CD4-positive, alpha-beta T cell treated with Interleukin-1 beta for 1 hour (primary cell): ENCODE measurements at places on chromosomes 6 and 20.
A peak's percentile ranks its signal among the peaks of the same experiment; 100 is the strongest.

DNA sequence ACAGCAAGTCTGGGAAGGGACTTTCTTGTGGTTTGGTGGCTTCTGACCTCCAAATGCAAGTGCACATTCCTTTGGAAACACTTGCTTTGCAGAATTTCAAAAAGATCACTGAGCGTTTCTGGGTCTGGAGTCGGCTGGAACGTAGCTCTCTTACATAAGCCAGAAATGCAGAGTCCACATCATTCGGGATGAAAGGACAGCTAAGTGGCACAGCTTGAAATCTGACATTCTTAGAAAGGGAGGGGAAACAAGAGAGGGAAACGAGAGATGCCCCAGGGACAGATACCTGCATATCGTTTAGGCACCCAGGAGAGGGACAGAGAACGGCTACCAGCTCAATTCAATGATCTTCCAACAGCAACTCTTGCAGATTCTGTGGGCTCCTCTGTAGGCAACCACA lies 118.7 kb downstream of the NFATC2 start:
- no peak for DNase-seq

DNA sequence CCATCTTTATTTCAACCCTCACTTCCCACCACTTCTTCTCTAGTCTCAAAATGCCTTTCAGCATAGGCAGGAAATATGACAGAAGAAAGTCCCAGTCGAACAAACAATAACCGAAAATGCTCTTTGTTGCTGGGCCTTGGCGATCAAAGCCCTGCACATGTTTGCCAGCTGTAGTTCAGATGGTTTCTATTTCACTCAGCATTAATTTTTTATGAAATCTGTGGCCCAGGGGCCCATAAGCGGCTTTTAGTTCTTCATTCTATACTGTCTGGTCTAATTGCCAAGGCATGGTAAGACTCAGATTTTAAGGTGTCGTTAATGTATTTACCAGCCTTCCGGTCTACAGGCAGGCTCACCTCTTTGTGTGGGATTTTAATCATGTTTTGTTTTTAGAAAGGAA lies 10.9 kb upstream of the F13A1 start:
- DNase-seq: peak; percentile 13

GRCh38 chr20:4491643-4492042 lies 230.1 kb upstream of the PRND start:
- no peak for DNase-seq

GRCh38 chr20:44888226-44889103 lies 3.0 kb downstream of the YWHAB start:
- peak; percentile 28 for DNase-seq
